ENCODE measurements at places on chromosomes 12 and 14.
A peak's percentile ranks its signal among the peaks of the same experiment; 100 is the strongest.

DNA sequence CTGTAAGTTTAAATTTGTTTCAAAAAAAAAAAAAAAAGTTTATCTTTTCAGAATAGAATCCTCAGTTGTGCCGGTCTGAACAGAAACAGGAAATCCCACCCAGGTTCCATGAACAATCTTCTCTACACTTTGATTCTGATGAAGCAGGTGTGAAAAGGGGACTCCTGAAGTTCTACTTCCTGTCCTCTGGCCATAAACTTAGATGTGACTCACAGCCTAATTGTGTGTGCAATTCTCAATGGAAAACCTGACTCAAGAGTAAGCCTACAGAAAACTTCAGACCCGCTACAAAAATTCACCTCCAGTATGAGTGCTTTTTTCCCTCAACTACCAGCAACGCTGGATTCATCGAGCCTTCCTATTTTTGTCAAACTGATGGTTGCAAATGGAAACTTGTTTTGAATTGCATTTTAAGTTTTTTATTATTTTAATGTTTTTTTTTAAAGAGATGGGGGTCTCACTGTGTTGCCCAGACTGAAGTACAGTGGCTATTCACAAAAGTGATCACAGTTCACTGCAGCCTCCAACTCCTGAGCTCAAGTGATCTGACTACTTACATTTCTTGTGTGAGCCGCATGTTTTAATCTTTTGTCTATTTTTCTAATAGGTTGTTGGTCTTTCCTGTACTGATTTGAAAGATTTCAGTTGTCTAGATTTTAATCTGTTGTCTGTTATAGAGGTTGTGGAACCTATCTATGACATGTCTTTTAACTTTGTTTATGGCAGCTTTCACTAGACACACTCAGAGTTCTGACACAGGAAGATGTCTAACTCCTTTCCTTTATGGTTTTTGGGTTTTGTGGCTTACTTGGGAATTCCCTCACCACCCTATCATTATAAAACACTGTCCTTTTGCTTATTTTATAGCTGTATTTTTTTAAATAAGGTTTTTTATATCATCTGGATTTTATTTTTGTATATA is 37.6 kb downstream of the ATG14 start:
- DNase-seq = no peak

DNA sequence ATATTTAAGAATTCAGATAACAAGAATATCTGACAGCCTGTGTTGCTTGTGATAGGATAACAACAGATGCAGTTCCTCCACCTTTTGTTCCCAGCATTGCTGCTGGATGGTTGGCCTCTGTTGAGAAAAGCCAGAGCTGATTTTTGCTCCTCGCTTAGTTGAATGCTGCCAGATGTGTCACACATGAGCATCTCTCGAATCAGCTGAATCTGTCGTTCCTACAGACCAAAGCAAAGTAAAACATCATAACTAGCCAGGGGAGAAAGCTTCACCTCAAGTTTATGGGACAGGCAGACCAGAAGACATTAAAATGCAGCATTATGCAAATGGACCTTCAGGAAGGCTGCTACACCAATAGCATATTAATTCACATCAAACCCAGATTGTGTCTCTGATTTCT is 20.1 kb downstream of the RACGAP1 start:
- no peak for DNase-seq

DNA sequence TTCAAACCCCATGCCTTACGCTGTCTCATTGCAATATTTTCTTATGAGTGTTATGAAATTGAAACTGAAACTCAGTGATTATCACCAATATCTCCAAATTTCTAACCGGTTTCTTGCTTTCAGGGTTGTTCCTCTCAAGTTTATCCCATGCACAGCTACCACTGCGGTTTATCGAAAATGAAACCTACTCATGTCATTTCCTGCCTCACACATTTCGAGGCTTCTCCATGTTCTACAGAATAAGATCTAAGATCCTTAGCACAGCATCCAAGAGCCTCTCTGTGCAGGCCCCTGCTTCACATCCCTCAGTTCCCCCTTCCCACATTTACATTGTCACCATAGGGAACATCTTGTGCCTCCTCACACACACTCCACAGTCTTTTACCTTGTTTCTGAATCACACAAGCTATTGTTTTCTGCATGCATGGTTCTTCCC is 45.5 kb upstream of the FAR2 start:
- no peak for DNase-seq

DNA sequence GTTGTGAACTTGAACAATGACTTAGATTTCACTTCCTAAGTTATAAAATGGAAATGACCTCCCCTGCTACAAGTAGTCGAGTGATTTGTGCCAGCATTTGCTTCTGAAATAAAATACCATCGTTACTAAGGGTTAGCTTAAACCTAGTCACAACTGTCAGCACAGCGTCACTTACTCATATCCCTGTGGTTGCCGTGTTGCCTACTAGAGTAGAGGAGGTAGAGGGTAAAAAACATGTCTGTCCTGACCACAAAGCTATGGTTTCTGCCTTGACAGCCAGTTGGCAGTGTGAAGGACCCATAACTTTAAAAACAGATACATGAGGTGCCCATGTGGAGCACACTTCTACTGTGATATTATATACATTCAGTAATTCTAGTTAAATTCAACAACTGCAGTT is 234.2 kb upstream of the RGS6 start:
- no peak for DNase-seq

- no peak for DNase-seq
Measured at GRCh38 chr12:124098101-124098757, 125.2 kb downstream of the ZNF664 start.

- no peak for DNase-seq
Measured at GRCh38 chr12:49912345-49913255, 8.9 kb upstream of the FAIM2 start.

DNA sequence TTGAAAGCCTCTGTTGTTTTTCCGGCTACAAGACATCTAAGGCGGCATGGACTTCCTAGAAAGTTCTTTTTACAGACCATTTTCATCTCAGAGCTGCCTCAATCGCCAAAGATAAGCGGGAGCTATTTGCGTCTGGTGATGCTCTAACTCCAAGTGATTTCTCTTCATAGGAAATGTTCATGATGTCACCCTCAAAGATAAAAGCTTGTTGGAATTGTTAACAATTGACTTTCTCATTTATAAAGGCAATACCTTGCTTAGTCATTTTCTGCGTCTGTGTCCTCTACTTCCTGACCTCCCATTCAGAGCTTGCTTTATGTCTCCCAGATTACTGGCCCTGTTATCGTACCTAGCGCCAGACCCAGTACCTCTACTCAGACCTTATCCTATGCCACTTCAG is 259.0 kb upstream of the G2E3 start:
- no peak for DNase-seq

DNA sequence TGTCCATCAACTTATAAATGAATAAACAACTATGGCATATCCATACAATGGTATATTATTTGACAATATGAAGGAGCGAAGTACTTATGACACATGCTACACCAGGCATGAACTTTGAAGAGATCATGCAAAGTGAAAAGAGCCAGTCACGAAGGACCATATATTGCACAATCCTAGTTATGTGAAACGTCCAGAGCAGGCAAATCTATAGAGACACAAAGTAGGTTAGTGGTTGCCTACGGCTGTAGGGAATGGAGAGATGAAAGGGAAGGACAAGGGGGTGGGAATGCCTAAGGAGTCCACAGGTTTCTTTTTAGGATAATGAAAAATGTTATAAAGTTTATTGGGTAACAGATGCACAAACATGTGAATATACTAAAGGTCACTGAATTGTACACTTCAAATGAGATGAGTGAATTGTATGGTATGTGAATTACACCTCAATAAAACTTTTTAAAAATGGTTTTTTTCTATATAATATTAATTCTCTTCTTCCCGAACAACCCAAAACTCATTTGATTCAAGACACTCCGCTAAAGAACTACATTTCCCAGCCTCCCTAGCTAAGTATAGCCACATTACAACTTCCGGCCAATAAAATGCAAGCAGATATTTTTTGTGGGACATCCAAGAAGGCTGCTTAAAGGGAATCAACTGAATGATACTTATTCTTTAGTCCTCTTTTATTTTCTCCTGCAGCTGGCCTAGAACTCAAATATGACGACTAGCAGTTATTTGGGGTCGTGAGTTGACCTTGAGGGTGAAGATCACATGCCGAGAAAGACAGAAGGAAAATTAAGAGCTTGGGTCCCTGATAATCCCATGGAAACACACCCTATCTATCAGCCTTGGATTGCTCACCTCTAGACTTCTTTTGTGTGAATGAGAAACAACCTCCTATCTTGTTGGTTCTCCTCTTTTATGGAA is 187.2 kb downstream of the TTC8 start:
- DNase-seq = no peak

DNA sequence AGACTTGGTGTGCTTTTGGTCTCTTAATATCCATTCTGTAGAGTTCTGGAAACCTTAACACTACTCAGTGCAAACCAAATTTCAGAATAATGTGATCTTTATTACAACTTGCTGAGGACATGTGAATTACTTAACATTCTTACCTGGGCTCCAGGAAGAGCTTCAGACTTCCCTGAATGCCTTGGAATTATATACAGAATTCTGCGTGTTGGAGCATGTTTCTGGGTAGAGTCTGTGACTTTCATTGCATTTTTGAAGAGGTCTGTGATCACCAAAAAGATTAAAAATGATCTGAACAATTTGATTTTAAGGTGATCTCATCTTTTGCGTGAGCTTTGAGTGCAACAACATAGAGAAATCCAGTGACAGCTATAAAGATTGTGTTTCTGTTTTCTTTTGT is 35.4 kb downstream of the ZDHHC17 start:
- DNase-seq = no peak

DNA sequence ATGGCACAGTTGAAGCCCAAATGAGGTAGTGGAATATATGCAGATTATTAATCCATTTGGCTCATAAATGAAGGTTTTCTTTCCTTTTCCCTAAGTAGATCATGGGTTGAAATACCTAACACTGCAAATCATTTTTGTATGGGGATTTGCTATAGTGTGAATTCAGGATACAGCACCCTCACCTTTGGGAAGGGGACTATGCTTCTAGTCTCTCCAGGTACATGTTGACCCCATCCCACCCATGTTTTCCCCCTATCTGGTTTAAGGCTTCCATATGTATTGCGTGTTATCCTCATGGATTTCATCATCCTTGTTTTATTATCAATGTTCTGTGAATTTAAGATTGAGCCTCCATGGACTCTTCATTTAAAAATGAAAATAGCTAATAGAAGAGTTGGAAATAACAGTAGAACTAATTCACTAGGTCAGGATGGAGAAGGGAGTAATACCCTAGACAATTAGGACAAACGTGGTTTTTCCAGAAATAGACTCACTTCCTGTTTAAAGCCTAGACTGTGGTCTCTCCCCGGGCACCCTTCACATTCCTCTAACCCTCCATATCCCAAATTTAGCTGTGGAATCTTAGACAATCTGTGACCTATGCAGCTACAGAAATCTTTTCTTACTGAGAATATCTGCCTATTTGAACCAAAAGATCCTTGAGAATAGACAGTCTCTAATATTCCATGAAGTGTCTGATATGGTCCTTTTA is 56.5 kb downstream of the DAD1 start:
- no peak for DNase-seq

GRCh38 chr12:84763107-84763506 is 149.5 kb downstream of the SLC6A15 start:
- no peak for DNase-seq

DNA sequence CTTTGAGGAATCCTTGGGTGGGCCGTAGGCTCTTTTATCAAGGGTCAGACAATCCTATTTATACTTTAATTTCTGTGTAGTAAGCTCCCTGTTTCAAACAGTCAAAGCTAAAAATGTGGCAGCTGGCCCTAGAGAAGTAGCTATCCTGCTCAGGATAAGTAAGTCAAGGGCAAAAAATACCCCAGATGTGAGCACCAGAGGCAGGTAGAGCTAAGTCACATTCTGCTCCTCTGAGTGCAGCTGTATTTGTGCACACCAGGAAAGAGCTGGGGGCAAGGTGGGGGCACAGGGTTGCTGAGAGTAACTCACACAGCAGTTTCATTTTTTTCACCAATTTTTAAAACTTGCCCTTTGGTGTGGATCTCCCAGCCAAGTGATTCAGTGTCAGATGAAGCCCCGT is 5.3 kb downstream of the ETV6 start:
- no peak for DNase-seq

- DNase-seq = no peak
Measured at GRCh38 chr12:25051171-25051570, 102.3 kb upstream of the BCAT1 start.

DNA sequence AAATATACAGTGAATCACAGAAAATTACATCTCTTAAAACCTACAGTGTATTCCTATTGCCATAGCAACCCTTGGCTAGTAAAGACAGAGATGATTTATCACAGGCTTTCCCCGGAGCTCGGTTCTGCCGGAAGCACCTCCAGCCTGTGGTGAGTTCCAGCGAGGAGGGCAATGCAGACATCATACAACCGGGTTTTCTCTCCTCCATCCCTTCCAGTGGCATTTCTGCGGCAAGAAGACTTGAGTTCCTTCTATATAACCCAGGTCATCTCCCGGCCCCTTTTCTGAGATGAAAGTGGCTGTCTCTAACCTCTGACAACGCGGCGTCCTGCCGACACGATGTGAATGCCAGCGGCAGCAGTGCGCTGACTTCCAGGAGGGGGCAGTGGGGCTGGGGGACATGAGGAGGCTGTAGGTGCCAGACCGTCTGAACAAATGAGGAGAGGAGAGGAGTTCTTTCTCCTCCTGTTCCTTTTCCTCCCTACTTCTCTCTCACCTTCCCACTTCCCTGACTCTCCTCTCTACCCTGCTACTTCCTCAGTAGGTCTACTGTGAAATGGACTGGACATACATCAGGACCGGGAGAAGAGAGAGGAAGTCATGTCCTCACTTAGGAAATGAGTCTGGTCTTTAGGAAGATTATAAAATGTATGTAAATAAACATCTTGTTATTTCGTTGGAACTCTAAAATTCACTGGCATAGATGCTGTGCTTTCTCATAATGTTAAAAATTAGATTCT is 68.6 kb upstream of the MAX start:
- DNase-seq = peak; percentile 92

DNA sequence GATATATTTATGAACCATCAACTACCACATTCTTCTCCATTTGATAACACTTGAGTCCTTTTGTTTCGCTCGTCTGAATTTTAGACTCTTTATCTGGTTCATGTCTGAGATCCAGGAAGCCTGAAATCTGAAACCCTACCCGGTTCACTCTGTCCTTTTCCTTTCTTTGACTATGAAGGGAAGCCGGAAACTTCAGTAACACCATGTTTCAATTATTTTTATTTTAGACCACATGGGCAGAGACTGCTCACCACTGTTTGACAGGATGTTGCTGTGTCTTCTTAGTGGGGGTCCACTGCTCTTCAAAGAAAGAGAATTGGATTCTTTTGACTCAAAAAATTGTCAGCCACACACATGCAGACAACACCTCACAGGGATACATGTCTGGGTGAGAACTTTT is 331.9 kb upstream of the FLRT2 start:
- DNase-seq = no peak

Measured in HTR-8/SVneo (cell line).